CD4-positive, alpha-beta T cell treated with Interferon gamma for 1 hour (primary cell): ENCODE measurements at places on chromosomes 2 and 18.
A peak's percentile ranks its signal among the peaks of the same experiment; 100 is the strongest.

DNA sequence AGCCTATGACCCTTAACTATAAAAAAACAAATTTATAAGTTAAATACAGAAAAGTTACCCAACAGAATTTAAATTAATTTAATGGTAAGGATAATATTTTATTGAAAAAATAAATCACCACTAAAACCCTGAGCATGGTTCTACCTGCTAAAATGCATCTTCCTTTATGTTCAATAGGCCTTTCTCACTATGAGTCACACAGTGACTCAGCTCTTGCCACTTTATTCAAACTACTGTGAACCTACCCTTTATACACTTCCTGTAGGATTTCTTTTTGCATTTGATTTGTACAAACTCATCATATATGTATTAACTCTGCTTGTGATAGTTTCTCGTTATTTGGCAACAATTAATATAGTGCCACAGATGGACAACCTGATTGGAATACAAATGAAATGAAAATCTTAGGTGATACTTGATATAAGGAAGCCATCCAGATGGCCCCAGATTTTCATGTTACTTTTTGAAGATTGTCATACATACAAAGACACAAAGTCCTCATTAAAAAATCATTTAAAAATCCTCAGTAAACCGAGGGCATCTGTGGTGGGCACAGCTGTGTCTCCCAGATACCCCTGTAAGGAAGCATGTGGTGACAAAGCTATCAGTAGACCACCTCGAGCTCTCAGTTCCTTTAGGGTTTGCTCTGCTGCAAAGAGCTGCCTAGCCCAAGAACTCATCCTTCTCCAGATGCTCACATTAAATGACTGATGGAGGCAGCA lies 55.2 kb upstream of the COBLL1 start:
- DNase-seq = no peak

- DNase-seq = no peak
These were observed 463.5 kb upstream of the NETO1 start for GRCh38 chr18:73331212-73331772.

GRCh38 chr2:122000556-122001340 lies 245.3 kb downstream of the TSN start:
- no peak for DNase-seq

- no peak for DNase-seq
These were observed 79.3 kb upstream of the SCN7A start for GRCh38 chr2:166573391-166573790.

DNA sequence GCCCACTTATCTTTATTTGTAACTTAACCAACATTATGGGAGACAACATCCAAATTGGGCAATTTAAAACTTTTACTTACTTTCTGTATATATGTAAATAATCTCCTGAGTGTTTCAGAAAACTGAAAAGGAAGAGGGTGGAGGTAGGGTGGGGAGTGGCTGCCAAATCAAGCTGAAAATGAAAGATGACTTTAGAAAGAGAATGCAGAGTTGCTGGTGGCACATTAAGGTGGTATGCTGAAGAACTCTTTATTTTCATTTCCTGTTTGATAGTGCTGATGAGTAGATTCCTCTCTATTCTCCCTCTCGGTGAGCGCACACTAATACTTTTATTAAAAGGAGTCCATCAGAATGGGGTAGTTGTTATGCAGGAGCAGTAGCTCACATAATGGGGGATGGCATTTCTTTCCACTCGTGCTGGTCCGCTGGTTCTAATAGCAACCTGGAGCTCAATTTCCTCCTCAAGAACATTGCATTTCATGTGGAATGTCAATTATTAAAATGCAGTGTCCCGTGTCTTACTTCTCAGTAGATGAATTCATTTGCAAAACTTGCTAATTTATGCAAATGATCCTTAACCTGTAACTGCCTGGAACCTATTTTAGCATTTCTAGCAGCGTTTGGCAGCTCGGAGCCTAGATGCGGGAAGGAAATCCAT lies 466.9 kb upstream of the HNRNPA3 start:
- no peak for DNase-seq

DNA sequence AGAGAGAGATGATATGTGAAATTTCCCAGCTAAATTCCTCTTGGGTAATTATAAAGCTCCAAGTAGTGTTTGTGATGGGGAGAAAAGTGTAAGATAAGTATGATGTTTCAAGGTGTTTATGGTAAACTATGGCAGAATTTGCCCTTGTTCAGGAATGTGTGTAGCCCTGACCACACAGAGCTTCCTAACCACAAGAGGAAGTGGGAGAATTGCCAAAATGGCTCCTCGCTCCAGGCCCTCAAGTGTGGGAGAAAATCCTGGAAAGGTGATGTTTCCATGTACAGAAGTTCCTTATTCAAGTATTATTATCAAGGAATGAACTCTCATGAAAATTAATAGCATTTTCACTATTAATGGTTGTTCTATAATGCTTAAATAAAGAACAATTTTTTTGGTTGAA lies 878.3 kb downstream of the TDRD15 start:
- DNase-seq = no peak

- no peak for DNase-seq
These were observed 13.0 kb downstream of the VPS4B start for GRCh38 chr18:63409301-63409700.

GRCh38 chr2:241965931-241966412 lies 96.4 kb downstream of the RTP5 start:
- DNase-seq = peak; percentile 50

DNA sequence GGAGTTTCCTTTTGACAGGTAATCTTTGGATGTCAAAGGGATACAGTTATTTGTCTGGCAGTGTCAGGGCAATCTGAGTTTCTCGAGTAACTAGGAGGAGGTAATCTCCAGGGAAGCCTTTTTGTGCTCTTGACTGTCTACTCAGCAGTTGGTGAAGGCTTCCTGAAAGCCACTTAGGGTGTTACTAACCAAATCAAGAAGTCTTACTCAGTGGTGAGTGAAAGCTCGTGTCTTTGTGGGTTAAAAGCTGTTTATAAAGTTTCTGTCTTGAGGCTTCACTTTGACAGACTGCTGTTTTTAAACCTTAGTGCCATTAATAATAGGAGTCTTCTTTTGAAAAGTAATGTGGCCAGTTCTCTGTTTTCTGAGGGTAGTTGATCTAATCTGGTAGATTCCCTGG lies 1.7 kb downstream of the THSD7B start:
- DNase-seq = no peak

DNA sequence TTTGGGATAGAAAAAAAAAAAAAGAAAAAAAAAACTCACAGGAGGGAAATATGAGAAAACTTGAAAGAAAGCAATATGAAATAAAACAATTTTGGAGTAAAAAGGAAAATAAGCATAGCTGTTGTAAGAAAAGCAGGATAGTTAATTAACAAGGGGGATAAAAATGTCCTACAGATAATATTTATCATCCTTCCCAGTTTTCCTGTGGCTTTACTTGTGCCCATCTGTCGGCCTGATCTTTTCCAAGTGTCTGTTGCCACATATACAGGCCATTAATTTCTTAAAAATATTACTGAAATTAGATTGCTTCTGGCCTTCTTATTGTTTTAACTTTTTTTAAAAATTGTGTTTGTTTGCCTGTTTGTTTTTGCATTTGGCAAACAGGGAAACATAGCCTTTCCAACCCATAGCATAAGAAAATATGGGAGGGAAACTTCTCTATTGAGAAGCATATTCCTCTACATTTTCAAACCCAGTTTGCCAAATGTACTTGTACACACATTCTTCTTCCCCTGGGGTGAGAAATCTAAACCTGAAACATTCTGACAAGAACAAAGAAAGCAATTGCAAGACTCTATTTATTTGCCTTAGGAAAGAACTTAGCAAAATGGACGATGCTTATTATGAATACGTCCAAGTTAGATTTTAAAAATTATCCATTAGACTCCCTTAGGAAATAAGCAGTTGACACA lies 272.3 kb downstream of the CDH20 start:
- no peak for DNase-seq
